Dermis microvascular lymphatic vessel endothelial cell (primary cell): ENCODE measurements at places on chromosomes 16 and 17.

DNA sequence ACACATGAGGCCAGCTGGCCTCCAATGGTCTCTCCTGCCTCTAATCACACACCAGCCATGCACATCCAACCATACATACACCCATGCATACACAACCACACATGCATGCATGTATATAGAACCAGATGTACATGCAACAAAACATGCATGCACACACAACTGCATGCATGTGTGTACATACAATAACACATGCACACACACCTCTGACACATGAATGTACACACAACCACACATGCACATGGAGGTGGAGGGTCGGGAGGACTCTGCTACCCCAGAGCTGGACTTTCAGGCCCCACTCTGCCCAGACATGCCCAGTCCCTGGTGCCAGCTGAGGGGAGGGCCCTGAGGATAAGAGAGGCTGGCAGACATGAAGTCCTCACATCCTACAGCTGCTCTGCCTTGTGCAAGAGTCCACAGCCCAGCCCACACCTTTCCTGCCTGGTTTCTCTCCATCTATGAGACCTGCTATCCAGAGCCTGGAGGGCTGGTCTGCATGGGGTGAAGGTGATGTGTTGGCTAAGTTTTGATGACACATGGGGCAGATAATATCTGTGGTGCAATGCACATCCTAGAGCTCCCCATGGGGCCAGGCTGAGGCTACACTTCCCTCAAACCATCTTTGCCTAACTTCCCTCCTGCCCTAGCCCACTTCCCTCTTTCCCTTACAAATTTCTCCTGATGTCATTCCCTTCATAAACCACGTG, 50.9 kb upstream of the SDK2 start:
- no peak for DNase-seq

GRCh38 chr17:57355090-57355859, 99.0 kb downstream of the MSI2 start:
- no peak for DNase-seq

- no peak for DNase-seq
These were observed 7.7 kb downstream of the CHAD start for GRCh38 chr17:50460831-50461526.

DNA sequence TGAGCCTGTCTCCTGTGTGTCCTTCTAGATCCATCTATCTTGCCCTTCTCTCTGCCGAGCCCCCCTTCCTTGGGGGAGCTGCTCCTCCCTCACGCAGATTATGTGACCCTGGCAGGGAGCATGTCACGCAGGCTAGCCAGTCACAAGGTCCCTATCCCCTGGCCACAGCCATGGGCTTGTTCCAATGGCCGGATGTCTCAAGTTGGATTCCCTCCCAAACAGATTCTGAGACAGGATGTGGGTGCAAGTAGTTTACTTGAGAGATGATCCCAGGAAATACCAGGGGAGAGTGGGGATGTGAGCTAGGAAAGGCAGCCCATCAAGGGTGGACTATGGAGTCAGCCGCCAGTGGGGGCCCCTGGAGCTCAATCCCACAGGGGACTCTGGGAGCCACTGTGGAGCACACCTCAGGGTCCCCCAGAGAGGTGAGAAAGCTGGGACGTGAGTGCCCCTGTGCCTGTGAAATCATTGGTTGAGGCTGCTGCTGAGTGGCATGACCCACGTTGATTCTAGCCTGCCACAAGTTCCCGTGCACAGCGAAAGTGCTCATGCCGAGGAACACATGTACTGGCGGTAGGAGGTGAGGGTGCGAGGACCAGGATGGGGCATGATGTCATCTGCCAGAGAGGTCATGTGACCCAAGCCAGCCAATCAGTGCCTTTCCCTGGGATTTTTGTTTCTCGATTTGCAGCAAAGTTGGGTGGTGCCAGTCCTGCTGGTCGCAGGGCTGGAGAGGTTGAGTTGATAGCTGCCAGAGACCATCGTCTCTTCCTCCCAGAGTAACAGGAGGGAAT, 6.4 kb upstream of the CRISPLD2 start:
- DNase-seq, result no peak
